ENCODE measurements at places on chromosomes 11 and 22.

GRCh38 chr11:35549787-35550186 is 24.4 kb upstream of the PAMR1 start:
- no peak for DNase-seq

GRCh38 chr11:93738647-93739081 is 2.6 kb downstream of the TAF1D start:
- no peak for DNase-seq

- no peak for DNase-seq
Measured at GRCh38 chr22:22974795-22975580, 87.4 kb downstream of the IGLL5 start.

DNA sequence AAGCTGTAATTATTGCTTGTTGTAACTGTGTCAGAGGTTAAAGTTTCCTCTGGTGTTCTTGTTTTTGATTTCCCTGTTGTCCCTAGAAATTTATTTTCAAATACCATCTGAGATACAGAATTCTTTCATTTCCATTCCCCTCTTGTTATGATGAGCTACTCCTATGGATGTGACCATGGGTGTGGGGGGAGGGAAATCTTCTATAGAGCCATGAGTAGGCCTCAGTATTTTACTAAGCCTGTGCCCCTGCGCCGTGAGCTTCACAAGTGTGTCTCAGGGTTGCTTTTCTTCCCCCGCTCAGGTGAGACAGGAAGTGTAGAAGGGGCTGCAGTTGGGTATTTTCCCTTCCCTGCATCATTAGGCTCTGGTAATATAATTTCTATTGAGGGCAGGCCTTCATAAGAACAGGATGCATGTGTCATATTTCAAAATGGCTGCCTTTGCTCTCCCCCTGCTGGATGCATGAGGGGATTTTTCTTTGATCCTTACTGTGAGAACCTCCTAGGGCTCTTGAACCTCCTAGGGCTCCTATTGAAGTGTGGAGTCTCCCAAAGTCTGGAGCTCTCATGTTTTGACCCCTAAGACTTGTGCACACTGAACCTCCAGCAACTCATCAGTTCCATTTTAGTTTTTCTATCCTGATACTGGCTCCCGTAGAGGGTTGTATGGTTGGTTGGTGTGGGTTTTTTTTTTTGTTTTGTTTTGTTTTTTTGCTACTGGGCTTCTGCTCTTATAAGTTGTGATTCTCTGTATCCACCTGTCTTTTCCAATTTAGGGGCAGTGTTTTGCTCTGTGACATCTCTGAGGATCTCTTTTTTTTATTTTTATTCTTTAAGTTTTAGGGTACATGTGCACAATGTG is 658.2 kb downstream of the NTM start:
- DNase-seq: no peak

- DNase-seq: no peak
Measured at GRCh38 chr11:16881074-16881709, 133.0 kb downstream of the PLEKHA7 start.

DNA sequence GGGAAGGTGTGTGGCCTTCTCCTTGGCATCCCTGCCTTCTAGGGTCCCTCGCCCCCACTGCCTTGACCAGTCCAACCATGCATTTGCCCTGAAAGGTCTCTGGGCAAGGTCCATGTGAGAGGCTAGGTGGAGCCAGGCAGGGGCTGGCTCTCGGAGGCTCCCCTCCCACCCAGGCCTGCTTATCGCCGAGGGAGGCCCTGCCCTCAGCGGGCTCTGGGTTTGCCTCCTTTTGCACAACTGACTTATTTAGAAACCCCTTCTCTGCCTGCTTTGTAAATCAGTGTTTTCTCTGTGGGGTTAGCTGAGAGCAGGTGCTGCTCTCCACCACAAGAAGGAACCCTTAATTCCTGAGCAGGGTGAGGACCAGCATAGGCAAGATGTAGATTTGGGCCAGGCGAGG is 47.7 kb downstream of the CD82 start:
- DNase-seq: no peak

GRCh38 chr11:134282121-134283045 is 6.2 kb downstream of the GLB1L3 start:
- no peak for DNase-seq

DNA sequence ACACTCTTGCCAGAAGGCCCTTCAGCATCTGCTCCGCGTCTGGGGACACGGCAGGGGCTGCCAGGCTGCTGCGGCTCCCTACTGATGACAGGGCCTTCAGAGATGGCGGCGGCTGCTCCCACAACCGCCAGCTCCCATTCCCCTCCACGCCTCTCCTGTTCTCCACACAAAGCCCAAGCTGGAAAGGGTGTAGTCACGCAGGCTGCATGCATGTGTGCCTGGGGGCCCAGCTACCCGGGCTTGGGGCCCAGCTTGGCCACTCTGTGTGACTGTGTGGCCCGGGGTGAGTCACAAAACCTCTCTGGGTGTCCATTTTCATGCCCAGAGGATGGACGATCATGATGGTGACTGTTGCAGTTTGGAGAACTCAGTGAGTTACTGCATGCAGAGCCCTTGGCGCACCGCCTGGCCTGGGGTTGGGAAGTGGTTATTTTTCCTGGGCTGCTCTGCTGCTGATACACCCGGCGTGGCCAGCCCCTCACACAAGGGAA is 31.7 kb upstream of the PARVB start:
- no peak for DNase-seq

GRCh38 chr22:42745118-42745517 is 24.4 kb upstream of the A4GALT start:
- DNase-seq: no peak

DNA sequence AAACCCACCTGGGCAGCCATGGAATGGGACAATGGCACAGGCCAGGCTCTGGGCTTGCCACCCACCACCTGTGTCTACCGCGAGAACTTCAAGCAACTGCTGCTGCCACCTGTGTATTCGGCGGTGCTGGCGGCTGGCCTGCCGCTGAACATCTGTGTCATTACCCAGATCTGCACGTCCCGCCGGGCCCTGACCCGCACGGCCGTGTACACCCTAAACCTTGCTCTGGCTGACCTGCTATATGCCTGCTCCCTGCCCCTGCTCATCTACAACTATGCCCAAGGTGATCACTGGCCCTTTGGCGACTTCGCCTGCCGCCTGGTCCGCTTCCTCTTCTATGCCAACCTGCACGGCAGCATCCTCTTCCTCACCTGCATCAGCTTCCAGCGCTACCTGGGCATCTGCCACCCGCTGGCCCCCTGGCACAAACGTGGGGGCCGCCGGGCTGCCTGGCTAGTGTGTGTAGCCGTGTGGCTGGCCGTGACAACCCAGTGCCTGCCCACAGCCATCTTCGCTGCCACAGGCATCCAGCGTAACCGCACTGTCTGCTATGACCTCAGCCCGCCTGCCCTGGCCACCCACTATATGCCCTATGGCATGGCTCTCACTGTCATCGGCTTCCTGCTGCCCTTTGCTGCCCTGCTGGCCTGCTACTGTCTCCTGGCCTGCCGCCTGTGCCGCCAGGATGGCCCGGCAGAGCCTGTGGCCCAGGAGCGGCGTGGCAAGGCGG is 11.4 kb upstream of the ARHGEF17 start:
- DNase-seq: no peak

- DNase-seq: no peak
Measured at GRCh38 chr11:78256962-78257361, 68.2 kb downstream of the USP35 start.

DNA sequence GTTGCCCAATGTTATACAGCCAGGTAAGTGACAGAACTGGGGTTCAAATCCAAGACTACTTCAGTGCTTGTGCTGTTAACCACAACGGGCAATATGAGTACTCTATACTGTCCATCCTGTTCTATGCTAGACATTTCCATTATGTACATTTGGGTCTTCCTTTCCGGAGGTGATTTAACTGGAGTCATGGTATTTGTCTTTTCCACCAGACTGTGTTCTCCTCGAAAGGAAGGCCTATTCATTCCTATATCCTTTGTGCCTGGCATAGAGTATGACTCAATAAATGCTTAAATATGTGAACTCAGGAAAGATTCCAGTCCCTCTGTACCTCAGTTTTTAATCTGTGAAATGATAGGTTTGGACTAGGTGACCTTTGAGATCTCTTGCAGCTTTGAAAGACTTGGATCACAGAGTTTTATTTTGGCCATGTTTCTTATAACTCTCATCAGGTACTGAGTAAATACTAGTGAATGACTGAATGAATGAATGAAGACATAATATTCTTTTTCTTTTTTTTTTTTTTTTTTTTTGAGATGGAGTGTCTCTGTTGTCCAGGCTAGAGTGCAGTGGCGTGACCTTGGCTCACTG is 6.6 kb downstream of the RNF121 start:
- no peak for DNase-seq

GRCh38 chr11:128563942-128564641 is 23.3 kb downstream of the ETS1 start:
- DNase-seq: no peak

- DNase-seq: no peak
Measured at GRCh38 chr22:22386602-22387385, 121.7 kb downstream of the ZNF280B start.

DNA sequence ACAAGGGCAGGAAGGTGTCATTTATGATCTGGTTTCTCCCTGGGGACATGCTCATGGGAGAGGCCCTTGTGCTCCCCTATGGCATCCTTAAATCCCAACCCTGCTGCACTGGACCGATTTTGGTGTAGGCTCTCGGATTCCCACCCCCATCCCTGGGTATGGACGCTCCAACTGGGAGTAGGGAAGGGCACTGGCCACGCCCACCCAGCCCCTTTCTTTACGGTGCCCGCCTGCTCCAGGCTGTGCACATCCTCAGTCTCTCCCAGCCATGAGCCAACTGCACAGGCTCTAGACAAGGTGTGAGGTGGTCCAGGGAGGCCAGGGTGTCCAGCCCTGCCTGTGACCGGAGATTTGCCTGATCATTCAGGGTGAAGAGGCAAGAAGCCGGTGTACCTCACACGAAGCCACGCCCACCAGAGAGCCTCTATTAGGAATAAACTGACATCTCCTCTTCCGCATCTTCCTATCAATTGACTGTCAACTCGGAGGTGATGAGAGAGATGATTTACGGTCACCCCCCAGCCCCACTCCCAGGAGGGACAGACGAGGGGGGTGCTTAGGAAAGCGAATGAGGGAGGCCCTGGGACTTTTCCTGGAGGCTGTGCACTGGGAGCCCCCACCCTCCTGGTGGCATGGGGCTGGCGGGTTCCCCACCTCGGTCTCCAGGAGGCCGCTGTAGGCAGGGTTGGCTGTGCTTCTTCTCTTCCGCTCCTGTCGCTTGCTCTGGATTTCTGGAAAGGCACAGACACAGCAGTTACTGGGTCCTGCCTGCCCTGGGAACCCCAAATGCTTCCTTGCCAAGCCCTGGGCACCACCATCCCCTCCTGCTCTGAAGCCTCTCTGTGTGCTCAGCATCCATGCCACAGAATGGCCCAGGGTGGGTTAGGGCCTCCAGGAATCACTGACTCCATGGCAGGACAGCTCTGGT is 116.7 kb downstream of the PHF21B start:
- DNase-seq: no peak

DNA sequence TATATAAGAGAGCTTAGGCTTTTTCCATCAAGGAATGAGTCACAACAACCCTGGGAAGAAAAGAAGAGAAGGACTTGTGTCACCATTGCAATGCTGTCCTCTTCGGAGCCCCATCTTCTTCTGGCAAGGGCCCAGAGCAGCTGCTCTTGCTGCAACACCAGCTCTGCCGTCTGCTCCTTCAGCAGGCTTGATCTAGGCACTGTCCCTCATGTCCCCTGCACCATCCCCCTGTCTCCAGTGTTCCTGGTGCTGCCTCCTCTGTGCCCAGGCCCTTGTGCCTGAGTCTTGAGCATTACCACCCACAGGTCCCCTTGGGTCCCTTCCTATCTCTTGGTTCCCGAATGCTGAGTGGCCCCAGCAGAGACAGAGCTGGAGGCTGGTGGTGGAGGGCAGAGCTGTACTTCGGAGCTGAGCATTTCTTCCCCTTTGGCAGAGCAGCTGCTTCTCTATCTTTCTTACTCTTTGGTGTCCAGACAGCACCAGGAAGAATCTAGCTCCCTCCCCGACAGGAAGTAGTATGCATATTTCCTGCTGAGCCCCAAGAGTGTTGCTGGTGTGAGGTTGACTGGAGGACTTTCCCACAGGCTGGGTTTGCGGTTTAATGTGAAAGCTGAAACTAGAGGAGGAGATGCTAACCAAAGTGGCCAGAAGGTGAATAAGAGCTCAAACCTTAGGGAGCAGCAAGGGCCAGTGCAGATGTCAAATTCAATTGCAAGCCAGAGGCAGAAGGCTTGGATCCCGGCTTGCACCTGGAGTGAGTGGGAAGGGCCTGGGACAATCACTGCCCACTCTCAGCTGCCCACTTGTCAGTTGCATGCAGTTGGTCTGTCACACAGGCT is 27.8 kb downstream of the WEE1 start:
- DNase-seq: peak; percentile 36

GRCh38 chr11:17406082-17406817 is 17.8 kb upstream of the KCNJ11 start:
- no peak for DNase-seq

- no peak for DNase-seq
Measured at GRCh38 chr11:58318532-58318931, 40.3 kb downstream of the OR5B17 start.

GRCh38 chr11:116502641-116503061 is 270.1 kb downstream of the BUD13 start:
- no peak for DNase-seq

- no peak for DNase-seq
Measured at GRCh38 chr11:67060111-67060522, 3.5 kb downstream of the RHOD start.

- DNase-seq: no peak
Measured at GRCh38 chr11:117273550-117274289, 17.4 kb upstream of the BACE1-AS start.

GRCh38 chr22:32817137-32817730 is 15.7 kb downstream of the TIMP3 start:
- no peak for DNase-seq

DNA sequence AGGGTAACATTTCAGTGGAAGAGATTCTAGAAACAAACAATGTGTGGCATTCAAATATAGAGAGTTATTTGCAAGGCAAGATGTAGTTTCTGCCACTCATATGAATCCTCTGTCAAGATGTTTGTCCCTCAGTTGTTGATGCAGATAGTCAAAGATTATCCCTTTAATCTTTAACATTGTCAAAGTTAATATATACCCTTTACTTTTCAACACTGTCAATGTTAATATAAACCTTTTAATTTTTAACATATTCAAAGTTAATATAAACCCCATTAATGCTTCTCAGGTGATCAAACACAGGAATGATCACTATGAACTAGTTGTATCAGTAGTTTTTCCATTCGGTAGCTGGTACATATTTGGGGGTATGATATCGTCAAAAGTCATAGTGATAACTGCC is 51.9 kb upstream of the PICALM start:
- no peak for DNase-seq

DNA sequence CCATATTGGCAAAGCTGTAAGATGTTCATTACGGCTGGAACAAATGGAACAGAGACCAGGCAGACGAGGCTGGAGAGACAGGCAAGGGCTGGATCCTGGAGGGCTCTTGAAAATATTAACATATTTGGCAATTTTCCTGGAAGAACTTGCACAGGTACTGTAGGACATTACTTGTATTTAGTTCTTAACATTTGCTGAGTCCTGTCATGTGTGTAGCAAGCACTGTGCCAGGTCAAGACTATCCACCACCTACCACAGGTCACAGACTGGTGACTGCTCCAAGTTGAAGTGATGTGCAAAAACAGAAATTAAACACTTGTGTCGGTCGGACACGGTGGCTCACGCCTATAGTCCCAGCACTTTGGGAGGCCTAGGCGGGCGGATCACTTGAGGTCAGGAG is 58.7 kb upstream of the TNRC6B start:
- DNase-seq: no peak

Measured in effector memory CD4-positive, alpha-beta T cell (primary cell).